ENCODE measurements at places on chromosomes 3 and 15.

DNA sequence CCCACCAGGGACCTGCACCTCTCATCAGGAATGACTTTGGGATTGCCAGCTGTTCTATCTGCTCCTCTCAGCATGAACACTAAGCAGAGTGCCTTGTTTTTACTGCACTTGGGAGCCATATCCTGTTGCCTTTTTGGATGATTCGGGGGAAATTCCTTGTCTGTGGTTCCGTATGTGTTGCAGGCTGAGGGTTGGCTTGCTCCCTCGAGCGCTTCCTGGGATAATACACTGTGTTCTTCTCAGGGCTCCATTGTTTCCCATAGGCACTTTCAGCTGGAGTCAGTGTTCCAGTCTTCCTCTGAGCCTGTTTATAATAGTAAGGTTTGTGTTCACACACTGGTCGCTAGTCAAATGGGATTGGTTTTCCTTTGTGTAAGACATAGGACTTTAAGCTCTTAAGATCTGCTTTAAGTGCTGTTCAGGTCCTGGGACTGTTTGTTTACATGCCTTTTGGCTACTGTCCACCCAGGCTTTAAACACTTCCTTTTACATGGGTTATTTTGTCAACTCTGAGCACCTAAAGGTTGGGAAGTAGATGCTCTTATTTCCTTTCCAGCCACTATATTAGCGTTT, 23.4 kb downstream of the BOC start:
- DNase-seq = no peak

- no peak for DNase-seq
These were observed 125.6 kb downstream of the CD47 start for GRCh38 chr3:107965136-107965655.

GRCh38 chr3:57967590-57967989, 40.6 kb upstream of the FLNB start:
- DNase-seq = no peak

DNA sequence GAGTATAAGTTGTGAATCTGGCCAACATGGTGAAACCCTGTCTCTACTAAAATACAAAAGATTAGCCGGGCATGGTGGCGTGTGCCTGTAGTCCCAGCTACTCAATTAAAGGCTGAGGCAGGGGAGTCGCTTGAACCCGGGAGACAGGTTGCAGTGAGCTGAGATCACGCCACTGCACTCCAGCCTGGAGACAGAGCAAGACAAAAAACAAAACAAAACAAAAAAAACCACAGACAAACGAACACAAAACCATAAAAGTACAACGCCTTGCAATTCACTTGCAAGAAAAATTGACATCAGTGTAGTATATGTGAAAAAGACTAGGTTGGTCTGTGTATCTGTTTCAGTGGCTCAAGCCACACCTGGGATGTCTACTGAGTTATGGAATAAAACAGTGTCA, 29.9 kb upstream of the CCDC80 start:
- DNase-seq = no peak

DNA sequence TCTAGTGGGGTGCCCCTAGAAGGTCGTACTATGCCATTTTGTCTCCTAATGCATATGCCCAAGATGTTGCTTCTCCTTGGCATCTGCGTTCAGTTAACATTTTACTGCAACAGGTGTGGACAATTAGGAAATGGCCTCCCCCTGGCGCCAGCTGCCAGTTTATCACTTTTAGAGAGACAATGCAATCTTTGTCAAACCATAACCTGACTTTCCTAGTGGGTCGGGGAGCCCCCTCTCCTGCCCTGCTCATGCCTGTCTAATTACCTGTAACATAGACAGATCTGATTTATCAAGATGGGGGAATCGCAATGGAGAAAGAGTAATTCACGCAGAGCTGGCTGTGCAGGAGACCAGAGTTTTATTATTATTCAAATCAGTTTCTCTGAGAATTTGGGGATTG, 353.7 kb upstream of the SGO1 start:
- no peak for DNase-seq

- DNase-seq = no peak
These were observed 324.7 kb upstream of the RARB start for GRCh38 chr3:25103391-25103790.

DNA sequence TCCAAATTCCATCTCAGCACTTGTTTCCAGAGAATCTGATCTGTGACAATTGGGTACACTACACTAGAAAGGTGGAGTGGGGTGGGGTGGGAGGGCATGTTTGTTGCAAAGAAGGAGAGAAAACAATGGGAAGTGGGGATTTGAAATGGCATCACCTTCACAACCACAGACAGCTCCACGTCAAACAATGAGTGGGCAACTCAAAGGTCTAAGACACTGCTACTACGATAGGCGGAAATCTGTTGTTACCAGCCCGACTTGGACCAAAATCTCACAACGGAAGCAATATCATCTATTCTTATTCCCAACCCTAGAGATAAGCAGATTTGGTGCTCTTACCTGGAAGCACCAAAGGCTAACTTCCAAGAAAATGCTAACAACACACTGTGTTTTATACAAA, 3.3 kb downstream of the CYP19A1 start:
- no peak for DNase-seq
